ENCODE measurements at places on chromosomes 3 and 15.

DNA sequence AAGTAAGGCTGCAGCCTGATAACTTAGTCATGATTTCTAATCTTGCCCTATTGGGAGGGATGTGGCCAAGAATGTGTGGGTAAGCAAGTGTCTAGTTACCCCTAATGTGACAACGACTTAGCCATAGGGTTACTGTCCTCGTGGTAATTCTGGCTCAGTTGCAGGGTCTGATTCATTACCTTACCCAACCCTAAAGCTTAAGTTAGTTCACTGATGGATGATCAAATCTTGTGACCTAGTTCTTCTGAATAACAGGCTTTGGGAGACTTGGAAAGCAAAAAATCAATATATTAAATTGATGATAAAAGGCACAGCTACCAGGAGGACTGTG lies 1.6 kb upstream of the INTS14 start:
- DNase-seq, result no peak

DNA sequence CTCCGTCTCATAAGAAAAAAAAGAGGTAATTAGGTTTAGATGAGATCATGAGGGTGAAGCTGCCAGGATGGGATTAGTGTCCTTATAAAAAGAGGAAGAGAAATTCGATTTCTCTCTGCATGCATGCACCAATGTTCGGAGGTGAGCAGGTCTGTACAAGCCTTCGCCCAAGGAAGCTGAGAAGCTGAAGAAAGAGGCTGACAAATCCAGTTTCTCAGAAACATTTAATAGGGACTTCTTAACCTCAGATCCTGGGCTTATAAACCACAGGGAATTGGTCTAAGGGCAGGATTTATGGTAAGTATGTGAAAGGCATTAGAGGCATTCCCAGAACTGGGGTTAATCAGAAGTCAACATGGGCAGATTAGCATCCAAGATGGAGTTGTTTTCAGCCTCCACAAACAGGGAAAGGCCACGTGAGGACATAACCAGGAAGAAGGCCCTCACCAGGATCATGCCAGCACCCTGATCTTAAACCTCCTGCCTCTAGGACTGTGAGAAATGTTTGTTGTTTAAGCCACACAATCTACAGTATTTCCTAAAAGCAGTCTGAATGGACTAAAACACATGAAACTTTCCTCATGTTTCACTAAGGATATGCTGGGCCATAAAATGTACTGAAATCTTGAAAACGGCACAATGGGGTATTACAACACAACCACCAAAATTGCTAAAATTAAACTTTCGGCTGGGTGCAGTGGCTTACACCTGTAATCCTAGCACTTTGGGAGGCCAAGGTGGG lies 11.3 kb downstream of the SHISA5 start:
- no peak for DNase-seq

GRCh38 chr3:71494212-71494611 lies 89.3 kb downstream of the FOXP1 start:
- no peak for DNase-seq

DNA sequence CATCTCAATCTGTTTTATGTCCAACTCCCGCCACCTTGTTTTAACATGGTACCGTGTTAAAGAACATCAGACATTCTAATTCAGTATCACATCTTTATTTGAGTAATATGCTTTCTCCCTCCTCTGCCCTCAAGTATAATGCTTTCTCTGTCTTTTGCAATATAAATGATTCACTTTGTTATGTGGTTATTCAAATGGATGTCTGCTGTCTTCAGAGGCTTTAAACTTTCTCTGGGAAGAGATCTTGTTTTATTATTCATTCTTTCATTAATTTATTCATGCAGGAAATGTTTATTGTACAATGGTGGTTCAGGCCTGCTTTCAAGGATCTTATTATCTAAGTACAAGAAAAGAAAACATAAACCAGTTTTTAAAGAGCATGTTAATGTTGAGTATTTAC lies 57.1 kb downstream of the RAP2B start:
- no peak for DNase-seq

DNA sequence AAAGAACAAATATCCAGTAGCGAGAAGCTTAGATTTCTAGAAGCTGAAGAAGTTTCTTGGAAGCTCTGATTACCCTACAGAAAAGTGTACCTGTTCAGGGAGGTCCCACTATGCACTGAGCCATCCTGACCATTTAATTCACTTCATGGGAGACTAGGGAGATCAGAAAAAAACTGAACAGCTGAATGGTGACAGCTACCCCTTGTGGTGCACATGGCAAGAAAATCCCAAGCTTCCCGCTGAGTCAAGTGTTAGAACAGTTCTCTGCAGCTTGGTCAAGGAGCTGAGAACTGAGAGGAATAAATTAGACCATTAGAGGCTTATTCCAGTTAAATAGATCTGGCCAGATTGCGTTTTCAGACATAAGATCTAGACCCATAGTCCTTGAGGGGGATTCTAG lies 197.2 kb upstream of the VEPH1 start:
- no peak for DNase-seq

GRCh38 chr3:147119346-147119745 lies 287.0 kb downstream of the ZIC4 start:
- DNase-seq, result no peak

GRCh38 chr15:44883199-44883877 lies 73.1 kb upstream of the TERB2 start:
- no peak for DNase-seq

All from CD4-positive, alpha-beta T cell treated with Interleukin-4 for 4 hours (primary cell).